AG09319 (cell line): ENCODE measurements at places on chromosomes 11 and 22.
A peak's percentile ranks its signal among the peaks of the same experiment; 100 is the strongest.

GRCh38 chr22:44600207-44600785 lies 101.7 kb upstream of the PRR5 start:
- no peak for DNase-seq

DNA sequence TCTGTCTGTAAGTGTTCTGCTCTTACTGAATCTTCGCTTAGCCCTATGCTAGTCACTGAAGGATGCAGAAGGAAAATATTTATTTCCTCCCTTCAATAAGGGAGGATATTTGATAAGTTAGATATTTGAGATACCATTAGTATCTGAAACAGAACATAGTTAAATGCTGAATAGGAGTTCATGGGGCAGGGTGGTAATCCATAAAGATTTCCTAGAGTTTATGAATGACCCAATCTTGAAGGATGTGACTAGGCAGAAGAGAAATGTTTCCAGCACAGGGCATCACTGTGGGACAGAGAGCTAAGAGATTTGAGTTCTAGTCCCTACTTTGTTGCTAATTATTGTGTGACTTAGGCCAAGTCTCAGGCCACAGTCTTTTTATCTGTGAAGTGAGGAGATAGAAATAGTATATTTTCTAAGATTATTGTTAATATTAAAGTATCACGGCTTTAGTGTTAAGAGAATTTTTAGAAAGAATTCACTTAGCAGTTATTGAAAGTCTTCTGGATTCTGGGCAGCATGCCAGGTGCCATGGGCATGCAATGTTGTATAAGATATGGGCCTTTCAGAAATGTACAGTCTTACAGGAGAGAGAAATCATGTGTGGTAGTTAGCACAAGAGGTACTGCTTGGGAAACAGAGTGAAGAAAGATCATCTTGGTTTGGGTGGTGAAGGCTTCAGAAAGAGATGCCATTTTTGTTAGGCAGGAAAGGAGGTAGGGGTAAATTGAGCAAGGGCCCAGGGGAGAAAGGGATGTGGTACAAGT lies 24.0 kb downstream of the SWAP70 start:
- DNase-seq, result no peak

DNA sequence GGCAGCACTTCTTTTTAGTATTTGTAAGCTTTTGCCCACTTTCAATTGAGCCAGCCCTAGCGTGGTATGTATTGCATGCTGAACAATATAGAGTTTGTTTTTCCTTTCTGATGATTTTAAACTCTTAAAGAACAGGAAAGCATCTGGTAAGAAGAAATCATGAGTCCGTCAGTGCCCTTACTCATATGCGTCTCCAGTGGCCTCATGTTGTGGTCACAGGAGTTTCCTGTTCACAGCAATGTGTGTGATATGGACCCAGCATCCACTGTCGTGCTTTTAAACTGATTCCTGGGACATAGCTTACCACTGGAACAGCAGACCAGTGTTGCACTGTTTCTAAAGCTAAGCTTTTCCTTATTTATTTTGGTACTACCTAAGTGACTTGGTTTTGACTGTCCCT lies 40.1 kb downstream of the BID start:
- no peak for DNase-seq

DNA sequence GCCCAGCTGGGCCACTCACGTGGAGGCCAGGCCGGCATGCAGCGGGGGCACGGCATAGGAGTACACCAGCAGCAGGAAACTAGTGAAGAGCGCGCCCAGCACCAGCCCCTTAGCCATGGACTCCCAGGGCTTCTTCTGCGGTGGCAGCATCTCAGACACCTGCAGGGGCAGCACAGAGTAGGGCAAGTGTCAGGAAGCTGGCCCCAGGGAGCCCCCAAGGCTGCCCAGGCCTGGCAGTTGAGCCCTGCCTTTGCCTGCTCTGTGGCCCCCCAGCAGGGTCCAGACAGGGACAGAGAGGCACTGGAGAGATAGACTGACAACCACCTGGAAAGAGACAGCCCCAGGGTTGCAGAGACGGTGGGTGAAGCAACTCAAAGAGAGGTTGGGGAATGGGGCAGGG lies 10.7 kb upstream of the SEC14L6 start:
- no peak for DNase-seq

- DNase-seq, result no peak
Observed at GRCh38 chr11:11841116-11841722, 553 bp upstream of the USP47 start.

GRCh38 chr11:108727665-108728064 lies 62.8 kb downstream of the DDX10 start:
- DNase-seq, result no peak

GRCh38 chr11:86183694-86184093 lies 60.9 kb upstream of the EED start:
- no peak for DNase-seq

DNA sequence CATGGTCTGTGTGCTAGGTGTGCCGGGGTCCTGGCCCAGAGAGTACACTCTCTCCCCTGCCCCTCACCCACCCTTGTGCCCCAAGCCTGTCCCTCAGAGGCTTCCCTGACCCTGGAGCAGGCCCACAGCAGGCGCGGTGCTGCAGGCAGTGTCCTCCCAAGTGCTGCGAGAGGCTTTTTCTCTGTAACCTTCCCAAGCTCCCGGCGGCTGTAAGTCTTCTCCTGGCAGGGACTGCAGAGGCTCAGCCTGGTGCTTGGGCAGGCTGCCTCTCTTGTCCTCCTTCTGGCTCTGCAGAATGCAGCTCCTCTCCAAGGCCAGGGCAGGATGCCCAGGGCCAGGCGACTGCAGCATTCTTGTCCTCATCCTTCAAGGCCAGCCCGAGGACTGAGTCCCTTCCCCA lies 15.9 kb downstream of the RFPL1 start:
- DNase-seq, result no peak

- no peak for DNase-seq
Observed at GRCh38 chr22:29147331-29147899, 58.3 kb upstream of the EMID1 start.

GRCh38 chr11:125728969-125729368 lies 17.1 kb upstream of the PATE1 start:
- no peak for DNase-seq

GRCh38 chr11:20611892-20612291 lies 12.5 kb downstream of the SLC6A5 start:
- DNase-seq, result no peak

DNA sequence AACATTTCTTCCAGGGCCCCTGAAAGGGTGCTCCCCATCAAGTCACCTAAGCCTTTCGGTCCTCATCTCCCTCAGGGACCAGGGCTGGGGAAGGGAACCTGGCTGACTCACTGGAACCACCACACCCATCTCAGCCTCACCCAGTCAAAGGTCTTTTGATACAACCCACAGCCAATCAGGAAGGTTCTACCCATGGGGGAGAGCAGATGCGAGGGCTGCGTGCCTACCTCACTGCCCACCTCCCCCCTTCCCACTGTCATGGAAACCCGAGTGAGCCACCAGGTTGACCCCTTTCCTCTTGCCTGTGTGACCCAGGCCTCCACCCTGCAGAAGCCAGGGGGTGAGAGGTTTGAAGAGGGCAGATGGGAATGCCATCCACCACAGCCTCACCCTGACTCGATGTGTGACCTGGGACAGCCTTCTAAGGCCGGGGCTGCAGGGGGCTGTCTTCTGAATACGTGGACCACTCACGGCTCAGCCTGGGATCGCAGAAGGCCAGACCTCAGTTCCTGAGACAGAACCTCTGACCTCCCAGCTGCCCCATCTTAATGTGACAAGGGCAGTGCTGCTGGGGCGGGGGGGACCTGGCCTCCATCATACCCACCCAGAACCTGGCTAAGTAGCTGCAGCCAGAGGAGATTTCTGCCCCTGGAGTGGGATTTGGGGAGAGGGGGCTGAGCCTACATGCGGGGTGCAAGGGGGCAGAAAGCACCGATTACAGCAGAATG lies 2.7 kb downstream of the MDK start:
- DNase-seq, result no peak

GRCh38 chr11:95699631-95700470 lies 89.7 kb downstream of the FAM76B start:
- no peak for DNase-seq

- no peak for DNase-seq
Observed at GRCh38 chr22:46259374-46259773, 3.8 kb downstream of the PKDREJ start.

DNA sequence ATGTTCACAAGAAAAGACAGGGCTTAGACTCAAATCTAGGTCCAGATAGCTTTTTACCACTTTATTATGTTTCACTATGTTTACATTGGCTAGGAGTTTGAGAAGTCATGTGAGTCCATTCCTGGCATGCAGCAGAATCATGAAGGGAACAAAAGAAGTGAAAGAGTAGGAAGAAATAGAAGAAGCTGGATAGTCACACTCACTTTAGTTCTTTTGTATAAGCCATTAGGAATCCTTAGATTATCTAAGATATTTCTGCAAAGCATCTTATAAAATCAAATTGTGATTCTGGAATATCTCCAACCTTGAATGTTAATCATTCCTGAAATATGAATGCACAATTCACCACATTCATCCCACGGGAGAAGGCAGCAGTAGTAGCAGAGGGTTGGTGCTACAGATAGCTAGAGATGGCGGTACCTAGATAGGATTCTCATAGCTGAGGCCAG lies 31.9 kb downstream of the MAML2 start:
- DNase-seq, result peak; percentile 32

GRCh38 chr22:43396321-43396933 lies 15.4 kb upstream of the MPPED1 start:
- DNase-seq, result no peak

GRCh38 chr11:96199563-96200025 lies 143.4 kb downstream of the MAML2 start:
- DNase-seq, result no peak

GRCh38 chr11:84339796-84340195 lies 1053.6 kb upstream of the CCDC90B start:
- DNase-seq, result no peak

GRCh38 chr11:17550450-17551346 lies 3.6 kb downstream of the OTOG start:
- DNase-seq, result no peak

DNA sequence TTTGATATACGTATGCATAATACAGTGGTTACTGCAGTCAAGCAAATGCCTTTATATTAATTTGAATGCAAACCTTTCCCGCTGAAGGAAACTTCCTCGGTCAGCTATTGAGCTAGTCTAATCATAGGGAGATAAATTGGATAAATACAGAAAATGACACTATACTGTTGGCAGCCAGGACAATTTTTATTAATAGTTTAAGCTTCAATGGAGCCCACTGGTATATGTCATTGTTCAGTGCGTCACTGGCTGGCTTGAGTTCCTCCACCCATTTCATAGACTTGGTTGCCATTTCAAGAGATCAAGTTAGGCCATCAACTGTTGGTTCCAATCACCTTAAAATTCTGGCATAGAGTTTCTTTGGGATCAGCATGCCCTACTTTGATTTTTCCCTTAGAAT lies 32.5 kb upstream of the DNAJB7 start:
- no peak for DNase-seq

- no peak for DNase-seq
Observed at GRCh38 chr11:367956-368413, 1.3 kb upstream of the B4GALNT4 start.
